NCI-H2081 (cell line): ENCODE measurements at places on chromosomes 11 and 22.

GRCh38 chr11:122697636-122698167, 42.2 kb downstream of the UBASH3B start:
- DNase-seq: no peak

DNA sequence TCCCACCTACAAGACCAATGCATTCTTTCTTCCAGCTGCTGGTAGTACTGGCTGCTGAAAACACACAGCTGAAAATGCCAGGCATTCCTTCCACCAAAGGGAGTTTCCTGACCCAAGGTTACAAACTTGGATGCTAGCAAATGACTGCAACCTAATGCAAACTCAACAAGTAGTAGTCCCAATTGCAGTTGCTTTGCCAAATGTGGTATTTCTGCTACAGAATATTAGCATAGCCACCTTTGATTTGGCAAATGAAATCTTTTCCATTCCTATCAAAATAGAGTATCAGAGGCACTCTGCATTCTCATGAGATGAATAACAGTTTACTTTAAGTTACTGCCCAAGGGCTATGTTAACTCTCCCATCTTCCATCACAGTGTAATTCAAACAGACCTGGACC, 172.0 kb upstream of the ARHGAP42 start:
- no peak for DNase-seq

DNA sequence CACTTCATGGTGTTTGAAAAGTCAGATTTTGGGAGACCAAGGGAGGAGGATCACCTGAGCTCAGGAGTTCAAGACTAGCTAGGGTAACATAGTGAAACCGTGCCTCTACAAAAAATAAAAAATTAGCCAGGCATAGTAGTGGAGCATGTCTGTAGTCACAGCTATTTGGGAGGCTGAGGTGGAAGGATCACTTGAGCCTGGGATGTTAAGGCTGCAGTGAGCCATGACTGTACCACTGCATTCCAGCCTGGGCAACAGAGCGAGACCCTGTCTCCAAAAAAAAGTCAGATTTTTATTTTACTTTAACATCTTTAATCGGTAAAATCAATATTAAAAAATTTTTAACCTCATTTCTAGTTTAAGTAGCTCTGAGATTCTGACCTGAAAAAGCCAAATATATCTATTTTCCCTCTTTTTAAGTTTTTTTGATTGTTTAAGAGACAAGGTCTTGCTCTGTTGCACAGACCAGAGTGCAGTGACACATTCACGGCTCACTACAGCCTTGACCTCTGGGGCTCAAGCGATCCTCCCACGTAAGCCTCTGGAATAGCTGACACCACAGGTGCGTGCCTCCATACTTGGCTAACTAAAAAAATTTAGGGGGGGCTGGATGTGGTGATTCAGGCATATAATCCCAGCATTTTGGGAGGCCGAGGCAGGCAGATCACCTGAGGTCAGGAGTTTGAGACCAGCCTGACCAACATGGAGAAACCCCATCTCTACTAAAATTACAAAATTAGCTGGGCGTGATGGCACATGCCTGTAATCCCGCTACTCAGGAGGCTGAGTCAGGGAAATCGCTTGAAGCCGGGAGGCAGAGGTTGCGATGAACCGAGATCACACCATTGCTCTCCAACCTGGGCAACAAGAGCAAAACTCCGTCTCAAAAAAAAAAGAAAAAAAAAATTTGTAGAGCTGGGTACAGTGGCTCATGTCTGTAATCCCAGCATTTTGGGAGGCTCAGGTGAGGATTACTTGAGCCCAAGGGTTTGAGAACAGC, 48.4 kb downstream of the SFI1 start:
- DNase-seq: no peak

GRCh38 chr11:14059491-14059890, 97.0 kb downstream of the SPON1 start:
- DNase-seq: no peak

DNA sequence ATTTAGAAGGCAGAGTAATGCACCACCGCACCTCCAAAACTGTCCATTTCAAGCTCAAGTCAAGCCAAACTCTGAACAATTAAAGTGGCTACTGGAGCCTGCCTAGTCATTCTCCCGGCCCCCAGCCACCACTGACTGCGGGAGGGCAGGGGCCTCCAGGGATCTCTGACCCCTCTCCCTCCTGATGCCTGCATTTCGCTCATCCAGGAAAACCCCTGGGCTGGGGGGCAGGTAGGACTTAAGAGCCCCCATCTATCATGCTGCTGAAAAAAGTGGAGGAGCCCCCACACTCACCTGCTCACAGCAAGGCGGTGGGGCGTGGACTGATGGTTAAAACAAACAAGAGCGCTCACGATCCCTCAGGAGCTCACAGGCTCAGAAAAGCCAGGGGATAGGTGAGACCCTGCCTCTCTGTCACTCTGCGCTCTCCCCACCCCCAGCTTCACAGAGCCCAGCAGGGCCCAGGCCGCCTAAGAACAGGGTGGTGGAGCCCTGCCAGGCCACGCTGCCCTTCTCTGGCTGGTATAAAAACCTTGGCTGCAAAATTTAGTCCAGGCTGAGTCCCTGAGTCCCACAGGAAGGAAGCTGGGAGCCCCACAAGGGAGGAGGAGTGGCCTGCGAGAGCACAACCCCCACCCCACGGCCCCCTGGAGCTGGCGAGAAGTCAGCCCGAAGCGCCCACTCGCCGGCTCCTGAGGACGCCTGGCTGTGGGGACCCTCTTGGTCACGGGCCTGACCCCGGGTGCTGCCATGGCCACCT, 21.0 kb upstream of the MOB2 start:
- no peak for DNase-seq

DNA sequence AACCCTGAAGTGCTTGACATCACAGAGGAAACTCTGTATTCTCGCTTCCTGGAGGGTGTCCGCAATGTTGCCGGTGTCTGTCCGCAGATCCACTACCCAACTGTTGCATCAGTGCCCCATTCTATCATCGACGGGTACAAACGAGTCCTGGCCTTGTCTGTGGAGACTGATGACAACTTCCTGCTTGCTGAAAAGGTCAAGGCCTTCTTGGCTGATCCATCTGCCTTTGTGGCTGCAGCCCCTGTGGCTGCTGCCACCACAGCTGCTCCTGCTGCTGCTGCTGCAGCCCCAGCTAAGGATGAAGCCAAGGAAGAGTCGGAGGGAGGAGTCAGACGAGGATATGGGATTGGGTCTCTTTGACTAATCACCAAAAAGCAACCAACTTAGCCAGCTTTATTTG, 42.9 kb upstream of the DAGLA start:
- no peak for DNase-seq

DNA sequence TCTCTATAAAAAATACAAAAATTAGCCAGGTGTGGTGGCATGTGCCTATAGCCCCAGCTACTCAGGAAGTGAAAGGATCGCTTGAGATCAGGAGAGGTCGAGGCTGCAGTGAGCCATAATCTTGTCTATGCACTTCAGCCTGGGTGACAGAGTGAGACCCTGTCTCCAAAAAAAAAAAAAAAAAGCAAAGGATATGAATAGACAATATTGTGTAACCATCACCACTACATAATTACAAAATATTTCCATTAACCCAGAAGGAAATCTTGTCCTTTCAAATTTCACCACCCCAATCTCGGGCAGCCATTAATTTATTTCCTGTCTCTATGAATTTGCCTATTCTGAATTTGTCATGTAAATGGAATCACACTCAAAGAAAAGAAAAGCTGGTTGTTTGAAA, 21.2 kb downstream of the RSF1 start:
- no peak for DNase-seq

GRCh38 chr11:96199563-96200025, 143.4 kb downstream of the MAML2 start:
- no peak for DNase-seq

GRCh38 chr22:21919526-21920307, 32.9 kb downstream of the PPM1F start:
- DNase-seq: no peak

DNA sequence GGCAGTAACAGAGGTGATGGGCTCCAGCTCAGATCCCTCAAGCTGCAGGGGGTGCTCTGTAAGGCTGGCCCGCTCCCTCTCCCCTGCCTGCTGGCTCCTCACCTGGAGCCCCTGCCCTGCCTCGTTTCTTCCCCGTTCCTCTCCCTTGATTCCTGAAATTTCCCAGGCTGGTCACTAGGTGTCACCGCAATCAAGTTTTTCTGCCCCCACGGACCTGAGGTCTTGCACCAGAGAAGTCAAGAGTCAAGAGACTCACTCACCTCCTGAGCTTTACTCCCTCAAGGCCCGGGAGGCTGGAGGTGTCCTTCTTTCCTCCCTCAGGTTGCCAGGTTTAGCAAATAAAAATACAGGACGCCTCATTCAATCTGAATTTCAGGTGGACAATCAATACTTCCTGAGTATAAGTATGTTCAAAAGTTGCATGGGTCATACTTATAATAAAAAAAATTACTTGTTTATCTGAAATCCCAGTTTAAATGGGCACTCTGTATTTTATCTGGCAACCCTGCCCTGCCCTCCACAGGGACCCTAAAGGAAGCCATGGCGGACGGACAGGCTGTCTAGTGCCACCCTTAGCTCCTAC, 69.2 kb downstream of the SCUBE1 start:
- peak; percentile 31 for DNase-seq

- no peak for DNase-seq
These were observed 389.9 kb downstream of the CNTN5 start for GRCh38 chr11:99410636-99411035.

- DNase-seq: no peak
These were observed 82.9 kb upstream of the PPARA start for GRCh38 chr22:46067159-46068111.

GRCh38 chr22:19207401-19207808, 28.9 kb upstream of the SLC25A1 start:
- DNase-seq: no peak

GRCh38 chr11:6389905-6390717, at the start of gene SMPD1:
SMPD1 (plus strand) TSS chr11:6390474; CDS start chr11:6390599, 125 bp downstream.
- peak; percentile 90 for DNase-seq

DNA sequence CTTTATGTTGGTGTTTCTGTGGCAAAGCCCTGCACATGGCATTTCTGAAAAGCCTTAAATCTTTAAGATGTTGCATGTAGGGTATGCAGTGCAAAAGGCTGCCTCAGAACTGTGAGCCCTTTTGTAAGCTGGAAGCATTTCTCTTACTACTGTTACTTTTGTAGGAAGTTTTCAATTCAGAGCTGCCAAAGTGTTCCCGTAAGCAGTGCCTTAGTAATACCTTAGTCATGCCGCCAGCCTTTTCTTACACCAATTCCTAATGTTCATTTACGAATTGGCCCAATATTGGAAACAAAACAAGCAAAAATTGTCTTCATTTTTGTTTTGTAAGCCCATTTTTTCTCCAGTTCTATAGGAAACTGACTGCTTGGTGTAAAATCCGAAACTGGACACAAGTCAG, 67.4 kb upstream of the RASSF10 start:
- no peak for DNase-seq

DNA sequence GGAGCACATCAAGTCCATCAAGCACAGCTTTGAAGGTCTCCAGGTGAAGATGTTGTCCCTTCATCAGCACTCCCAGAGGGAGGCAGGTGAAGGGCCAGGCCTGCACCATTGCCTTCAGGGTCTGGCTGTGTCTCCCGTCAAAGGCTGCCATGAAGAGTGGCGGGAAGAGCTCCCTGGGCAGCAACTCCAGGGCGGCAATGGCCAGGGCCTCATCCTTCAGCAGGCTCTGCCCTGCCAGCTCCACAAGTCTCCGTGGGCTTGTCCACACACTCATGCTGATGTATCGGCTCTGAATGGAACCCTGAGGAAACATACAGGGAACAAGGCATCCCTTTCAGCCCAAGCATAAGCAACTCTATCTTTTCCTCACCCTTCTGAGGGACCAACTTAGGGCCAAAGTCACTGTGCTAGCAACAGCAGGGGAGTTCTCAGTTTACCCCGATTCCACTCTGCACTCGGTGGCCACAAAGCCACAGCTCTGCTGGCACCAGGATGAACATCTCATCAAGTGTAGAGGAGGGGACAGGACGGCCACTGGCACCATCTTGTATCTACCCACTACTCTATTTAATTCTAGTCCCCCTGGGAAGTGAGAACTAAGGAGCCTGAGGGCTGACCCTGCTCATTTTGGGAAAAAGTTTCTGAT, 8.2 kb downstream of the PRAME start:
- DNase-seq: no peak

DNA sequence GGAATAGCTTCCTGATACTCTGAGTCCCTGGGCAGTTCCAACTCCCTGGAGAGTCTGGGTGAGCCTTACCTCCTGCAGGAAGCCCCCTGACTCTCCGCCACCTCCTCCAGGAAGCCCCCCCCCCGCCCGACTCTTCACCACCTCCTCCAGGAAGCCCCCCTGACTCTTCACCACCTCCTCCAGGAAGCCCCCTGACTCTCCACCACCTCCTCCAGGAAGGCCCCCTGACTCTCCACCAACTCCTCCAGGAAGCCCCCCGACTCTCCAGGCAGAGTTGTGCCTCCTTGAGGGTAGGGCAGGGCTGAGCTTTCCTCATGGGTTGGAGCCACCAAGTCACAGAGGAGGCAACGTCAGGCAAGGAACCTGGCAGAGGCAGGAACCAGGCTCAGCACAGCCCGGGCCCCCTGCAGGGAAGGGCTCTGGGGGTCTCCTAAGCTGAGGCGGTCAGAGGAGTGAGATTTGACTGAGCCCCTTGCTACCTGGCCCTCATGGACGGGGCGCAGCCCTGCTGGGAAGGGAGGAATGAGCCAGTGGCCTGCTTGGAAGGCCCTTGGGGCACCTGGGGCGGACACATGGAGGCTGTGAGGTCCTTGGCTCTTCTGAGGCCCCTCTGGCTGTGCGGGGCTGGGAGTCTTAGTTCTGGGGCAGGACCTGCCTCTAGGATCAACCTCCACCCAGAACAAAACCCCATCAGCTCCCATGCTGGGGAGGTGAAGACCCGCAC, 18.1 kb downstream of the MRGPRG start:
- DNase-seq: no peak

DNA sequence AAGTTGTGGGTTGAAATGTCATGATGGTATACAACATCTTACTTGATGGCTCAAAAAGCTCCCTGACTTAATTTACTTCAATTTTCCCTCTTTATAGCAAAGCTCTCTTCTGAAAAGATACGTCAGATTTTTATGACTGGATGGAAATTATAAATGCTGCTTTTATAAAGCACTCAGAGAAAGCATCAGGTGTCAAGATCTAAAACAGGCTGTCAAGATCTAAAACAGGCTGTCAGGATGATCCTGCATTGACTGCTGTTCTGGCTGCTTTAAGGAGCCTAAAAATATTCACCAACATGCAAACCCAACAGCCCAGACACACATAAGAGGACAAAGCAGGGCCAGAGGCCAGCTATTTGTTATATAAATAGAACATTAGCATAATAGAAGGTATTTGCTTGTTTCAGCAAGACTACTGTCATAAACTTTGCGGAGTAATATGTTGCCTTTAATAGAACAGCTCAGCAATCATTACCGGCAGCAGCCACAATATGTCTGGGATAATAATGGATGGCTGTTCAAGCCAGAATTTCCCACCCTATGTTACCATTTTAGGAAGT, 77.3 kb upstream of the ANO5 start:
- DNase-seq: no peak
